Uterus (tissue), 4 donors: ENCODE measurements at places on chromosomes 5 and 9.

DNA sequence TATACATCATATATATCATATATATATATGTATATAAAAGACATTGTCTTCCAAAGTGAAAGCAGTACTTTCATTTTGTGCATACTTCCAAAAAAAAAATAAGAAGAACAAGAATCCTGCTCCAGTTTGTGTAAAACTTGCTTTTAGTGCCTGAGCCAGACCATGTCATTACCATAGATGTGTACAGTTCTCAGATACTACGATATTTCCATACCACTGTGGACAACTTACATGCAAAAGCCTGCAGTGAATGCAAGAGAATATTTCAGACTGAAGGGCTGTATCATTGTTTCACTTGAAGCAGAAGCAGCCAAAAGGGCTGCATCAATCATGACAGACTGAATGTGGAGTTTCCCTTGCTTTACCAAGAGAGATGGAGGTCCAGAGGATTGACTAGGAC lies 72.6 kb upstream of the CYLC2 start:
- DNase-seq = no peak

- DNase-seq = no peak
These were observed 9.9 kb downstream of the PAPPA start for GRCh38 chr9:116163293-116164055.

DNA sequence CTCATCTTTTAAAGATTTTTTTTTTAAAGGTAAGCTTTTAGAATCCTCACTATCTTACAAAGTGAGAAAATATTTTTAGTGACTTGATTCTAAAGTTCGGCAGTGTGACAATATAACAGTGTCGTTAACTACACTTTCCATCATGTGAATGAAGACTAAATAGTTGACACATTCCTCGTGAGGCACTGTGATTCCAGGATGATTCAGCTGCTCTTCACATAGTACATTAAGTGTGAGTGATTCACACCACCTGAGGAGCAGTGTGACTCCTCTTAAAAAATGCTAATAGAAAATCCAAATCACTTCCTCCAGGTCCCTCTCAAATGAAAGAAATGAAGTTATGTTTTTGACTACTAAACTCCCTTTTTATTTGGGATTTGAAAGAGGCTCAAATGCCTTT lies 589.5 kb downstream of the GABRG2 start:
- DNase-seq = no peak

DNA sequence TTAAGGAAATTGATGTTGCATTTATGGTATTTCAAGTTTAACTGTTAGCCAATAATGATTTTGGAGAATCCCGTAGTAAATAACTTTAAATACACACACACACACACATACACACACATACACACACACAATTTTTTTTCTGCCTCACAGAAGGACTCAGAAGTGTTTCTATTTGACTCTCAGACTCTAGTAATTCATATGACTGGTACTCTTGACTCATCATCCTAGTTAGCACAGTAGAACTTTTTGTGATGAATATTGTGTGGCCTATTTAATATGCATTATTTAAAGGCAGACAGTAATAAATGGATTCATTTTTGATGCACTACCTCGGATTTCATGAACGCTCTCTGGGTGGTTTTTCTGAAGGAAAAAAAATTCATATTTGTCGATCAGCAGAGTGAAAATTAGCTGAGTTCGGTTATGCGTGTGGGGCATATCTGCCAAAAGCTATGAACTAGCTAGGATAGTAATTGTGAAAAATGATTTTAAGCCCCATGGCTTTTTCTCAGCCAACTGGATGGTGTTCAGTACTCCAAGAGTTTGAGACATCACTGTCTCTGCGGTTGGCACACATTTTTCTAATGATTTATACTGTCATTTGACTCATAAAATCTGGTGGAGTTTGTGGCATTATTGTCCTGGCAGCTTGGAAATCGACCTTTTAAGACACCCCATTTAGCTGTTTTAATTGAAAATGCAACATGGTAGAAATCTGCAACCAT lies 102.2 kb downstream of the PCSK5 start:
- DNase-seq = no peak

DNA sequence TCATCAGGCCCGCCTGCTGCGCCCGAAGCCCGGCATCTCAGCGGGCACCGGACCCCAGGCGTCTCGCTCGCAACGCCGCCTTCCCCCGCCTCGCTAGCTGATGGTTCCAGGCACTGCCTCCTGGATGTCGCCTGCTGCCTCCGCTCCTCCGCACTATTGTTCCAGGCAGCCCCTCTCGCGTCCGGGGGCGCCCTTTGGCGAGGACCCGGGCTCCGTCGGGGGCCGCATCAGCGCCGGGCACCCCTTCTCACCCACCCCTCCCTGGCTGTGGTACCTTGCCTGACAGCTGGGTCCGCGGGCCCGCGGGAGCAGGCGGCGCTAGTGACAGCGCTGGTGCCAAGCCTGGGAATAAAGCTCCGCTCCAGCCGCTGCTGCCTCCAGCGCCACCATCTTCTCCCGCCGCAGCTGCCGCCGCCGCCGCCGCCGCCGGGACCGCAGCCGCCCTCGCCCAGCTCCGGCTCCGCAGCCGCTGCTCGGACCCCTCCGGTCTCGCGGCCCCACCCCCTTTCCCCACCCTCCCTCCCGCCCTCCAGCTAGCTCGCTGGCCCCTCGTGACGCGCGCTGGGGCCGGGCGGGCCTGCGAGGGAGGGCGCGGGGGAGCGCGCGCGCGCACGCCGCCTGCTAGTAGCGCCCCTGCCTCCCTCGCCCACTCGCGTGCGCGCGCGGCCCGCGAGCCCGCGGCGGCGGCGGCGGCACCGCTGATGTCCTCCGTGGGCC lies at the start of gene APBA1:
Gene APBA1, minus strand, starts transcription at position 493 of the 717 bp plus-strand sequence.
- peak; percentile 76 for DNase-seq

DNA sequence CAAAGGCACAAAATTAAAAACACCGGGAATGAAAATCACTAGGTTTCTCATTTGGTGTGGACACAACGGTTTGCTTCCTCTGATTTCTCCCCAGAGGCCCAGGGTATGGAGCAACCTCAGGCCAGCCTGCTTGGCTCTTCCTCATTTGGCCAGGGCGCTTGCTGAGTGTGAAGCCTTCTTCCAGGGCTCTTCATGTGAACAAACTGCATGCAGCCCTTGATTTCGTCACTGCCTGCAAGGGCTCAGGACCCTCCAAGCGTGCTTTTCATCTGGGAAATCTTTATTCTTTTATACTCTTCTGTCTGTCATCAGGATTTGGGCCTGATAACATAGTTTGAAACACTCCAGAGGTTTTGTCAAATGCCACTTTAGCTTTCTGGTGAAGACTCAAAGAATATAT lies 122.6 kb upstream of the KLF4 start:
- DNase-seq = peak; percentile 75

- DNase-seq = no peak
These were observed 63.9 kb downstream of the CETN3 start for GRCh38 chr5:90345684-90346083.

DNA sequence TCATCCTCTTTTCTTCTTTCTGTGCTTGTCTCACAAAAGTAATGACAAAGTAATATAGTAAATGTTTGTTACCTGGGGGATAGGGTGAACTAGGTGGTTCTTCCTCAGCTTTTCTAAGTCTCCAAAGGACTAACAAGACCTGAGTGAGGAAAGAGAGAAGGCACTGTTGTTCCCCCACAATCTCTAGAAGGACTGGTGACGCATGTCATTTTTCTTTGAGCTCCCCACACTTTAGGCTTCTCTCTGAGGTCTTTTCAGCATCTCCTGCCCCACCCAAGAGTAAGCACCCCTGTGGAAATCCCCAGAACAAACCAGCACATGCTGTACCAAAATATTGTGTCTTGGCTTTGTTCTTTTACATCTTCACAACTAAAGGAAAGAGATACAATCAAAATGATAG lies 2.4 kb upstream of the IL7R start:
- no peak for DNase-seq

DNA sequence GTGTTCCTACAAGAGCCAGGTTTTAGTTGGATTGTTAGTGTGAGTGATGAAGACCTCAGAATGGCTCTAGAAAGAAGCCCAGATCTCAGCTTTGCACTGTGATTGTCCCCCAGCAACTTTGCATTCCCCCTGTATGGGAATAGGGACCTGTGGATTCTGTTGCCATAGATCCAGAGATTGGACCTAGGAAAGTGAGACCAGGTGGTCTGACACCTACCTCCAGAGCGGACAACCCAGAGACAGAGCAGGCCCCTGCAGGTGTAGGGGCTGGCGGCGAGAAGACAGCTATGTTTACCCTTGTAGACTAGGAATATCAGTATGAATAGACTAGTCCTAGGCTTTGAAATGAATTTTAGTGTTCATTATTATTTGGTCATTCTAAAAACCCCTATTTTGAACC lies 53.6 kb downstream of the IRF1 start:
- no peak for DNase-seq

GRCh38 chr5:135011355-135012032 lies 22.5 kb downstream of the PITX1 start:
- no peak for DNase-seq

GRCh38 chr5:107951309-107951708 lies 280.6 kb upstream of the EFNA5 start:
- DNase-seq = no peak

- no peak for DNase-seq
These were observed 97.9 kb downstream of the CHSY3 start for GRCh38 chr5:130002183-130002582.

DNA sequence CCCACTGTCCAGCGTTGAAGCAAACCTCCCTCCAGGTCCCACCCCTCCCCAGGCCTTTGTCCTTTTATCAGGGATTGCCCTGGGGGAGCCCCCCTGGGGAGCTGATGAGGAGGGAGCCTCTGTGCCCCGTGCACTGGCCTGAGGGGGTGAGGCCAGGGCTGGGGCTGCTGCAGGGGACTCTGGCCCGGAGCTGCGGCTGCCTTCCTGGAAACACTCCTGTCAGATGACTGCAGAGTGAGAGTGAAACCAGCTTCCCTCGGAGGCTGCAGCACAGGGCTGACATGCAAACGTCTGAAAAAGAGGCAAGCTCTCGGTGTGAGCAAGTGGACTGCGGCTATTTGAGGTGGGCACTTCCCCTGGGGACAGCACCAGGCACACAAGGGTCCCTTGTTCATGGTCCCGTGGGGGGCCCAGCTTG lies 4.6 kb upstream of the TRAF2 start:
- no peak for DNase-seq

GRCh38 chr9:34378376-34379060 lies 1.8 kb upstream of the MYORG start:
- DNase-seq = no peak

DNA sequence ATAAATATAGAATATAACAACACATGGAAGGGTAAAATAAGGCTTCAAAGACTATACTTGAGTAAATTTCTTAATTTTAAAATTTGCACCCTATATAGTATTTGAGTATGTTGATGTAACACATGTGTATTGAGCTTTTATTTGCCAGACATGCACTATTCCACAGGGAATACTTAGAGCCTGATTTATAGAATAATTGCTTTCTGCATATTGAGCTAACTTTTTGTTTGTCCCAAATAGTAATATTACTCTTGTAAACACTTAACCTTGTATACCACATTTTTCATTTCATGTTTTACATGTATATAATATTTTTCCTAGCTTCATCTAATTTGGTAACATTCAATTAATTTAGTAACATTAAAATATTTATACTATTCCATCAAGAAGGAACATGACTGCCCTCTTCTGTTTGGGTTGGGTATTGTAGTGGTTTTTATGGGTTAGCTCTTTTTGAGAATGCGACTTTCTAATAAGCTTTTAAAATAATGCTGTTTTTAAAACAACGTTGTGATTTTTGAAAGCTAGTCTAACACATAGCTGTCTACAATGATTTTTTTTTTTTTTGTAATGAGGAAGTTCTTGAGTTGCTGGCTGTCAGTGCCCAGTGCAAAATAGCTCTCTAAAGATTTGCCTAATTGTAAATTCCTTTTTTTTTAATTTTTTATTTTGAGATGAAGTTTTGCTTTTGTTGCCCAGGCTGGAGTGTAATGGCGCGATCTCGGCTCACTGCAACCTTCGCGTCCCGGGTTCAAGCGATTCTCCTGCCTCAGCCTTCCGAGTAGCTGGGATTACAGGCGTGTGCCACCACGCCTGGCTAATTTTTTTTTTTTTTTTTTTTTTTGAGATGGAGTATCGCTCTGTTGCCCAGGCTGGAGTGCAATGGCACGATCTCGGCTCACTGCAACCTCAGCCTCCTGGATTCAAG lies 4.8 kb downstream of the SUB1 start:
- no peak for DNase-seq

- DNase-seq = no peak
These were observed 130.8 kb downstream of the ARHGAP26 start for GRCh38 chr5:142900927-142901326.

DNA sequence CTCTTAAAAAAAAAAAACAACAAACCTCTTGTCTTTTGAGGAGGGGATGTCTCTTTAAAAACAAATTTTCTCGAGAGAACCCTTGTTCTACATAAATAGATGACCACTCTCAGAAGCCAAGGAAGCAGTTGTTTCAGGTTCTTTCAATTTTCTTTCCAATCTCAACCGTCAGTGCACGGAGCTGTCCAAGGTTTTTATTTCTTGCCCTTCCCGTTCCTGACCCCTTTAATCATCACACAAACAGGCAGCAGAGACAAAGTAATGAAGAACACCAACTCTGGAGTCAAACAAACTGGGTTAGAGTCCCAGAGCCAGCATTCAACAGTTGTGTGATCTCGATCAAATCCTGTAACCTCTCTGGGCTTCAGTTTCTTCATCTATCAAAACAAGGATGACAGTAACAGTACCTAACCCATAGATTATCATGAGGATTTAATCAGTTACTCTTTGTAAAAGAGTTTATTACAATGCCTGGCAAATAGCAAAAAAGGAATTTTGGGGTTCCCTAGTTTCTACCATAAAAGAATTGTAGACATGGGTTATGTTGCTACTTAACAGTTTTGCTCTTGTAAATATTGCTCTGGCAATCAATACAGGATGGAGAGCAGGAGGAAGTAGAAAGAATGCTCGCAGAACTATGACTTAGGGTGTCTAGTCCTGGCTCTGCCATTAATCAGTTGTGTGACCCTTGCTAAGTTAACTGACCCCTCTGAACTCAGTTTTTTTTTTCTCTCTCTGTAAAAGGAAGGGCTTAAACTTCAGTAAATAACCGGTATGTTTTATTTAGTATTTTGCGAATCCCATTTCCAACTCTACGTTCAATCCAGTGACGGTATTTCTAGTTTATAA lies 1.0 kb upstream of the NIM1K start:
- DNase-seq = no peak
